Stimulated activated CD4-positive, alpha-beta T cell treated with anti-CD3 and anti-CD28 coated beads, Interleukin-1b, Interleukin-23, amount 100 ng/mL, for 24 hours (primary cell): ENCODE measurements at places on chromosomes 12 and 14.

- peak; percentile 26 for DNase-seq
Observed at GRCh38 chr12:75476071-75476470, 4.5 kb upstream of the GLIPR1 start.

DNA sequence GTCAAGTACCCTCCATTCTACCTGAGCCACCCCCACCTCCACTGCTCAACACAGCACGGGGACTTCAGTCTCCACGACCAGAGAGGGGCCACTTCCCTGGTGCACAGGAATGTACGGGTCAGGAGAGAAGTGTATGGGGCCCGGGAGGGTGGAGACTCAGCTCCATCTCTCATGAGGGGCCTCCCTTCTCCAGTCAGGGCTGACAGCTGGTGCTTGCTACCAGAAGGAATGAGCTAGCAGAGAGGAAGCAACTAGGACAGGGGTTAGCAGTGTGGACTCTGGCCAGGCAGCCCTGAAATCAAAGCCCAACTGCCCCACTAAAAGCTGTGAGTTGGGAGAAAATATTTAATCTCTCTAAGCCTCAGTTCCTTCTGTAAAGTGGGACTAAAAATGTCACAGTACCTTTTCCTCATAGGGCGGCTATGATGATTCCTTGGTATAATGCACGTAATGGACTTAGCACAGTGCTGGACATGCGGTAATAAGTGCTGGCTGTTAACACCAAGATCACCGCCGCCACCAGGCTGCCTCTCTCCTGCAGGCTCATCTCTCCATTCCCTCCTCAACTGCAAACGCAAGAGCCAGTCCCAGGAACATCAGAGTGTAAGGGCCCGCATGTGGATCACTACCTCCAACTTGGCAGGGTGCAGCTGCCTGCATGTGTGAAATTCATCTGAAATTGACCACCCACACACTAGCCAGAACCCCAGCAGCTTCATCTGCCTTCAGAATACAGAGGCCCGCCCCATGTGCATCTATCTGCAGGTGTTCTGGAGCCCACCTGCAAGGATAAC, 14.6 kb downstream of the ACTN1 start:
- no peak for DNase-seq

GRCh38 chr12:107233551-107233950, 140.2 kb upstream of the CRY1 start:
- DNase-seq, result no peak

DNA sequence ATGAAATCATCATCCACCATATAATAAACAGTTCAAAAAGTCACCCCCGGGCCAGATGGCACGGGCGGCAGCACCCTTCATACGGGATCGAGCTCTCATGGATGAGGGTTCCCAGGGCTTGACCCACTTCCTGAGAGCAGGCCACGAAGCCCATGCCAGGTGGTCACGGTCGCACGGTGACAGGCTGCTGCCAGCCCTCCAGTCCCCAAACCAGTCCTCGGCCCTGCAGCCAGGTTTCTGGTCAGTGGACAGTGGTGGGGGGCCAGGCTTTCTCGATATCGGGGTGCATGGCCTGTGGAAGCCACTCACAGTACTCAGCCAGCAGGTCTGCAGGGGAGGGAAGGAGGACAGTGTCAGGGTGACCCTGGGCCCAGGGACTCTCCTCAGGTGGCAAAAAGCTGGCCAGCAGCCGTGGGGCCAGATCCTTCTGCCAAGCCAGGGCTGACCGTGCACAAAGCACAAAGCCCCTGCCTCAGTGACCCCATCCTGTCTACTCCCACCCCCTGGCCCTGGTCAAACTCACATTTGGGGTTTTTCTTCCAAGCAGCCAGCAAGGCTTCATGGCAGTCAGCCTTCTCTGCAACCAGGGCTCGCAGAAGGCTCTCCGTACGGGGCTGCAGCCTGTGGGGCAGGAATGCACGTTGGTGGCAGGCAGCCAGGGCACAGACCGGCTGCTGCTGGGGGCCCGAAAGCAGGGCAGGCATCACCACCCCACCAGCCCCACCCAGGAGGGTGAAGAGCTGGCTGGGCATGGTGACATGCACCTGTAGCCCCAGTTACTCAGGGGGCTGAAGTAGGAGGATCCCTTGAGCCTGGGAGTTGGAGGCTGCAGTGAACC, 33.3 kb upstream of the UBC start:
- DNase-seq, result no peak

DNA sequence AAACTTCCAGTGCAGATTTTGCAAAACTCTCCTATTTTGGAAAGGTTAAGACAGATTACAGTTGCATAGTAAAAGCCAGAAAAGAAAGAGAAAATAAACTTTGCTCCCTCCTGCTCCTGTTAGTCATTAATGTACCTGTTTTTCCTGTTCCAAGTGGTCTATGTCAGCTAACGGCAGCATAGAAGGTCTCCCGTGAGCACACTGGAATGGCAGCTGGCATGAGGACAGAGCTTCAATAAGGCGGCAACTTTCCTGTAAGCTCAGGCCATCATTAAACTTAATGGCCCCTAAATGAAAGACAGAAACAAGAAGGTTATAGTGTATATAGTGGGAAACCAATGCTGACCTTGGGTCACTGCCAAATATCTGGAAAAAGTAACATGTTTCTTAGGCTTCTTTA, 16.0 kb downstream of the EIF2B2 start:
- DNase-seq, result no peak

DNA sequence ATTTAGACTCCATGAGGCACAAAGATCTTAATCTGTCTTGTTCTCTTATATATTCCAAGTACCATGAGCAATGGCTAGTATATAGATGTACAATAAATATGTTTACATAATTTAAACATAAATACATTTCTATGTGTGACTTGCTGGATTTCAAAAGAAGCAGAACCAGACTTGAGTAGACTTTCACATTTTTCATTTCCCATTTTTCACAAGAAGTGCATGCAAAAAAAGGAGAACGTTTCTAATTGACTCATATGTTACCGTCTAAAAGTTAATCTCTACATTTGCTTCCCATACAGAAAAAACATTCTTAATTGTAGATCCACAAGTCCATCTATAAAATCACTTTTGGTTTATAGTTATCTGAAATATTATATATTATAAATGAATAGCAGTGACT, 256.5 kb upstream of the USP15 start:
- DNase-seq, result no peak

- DNase-seq, result no peak
Observed at GRCh38 chr12:130765186-130765659, 49.1 kb upstream of the RIMBP2 start.

GRCh38 chr14:85584481-85584880, 54.5 kb downstream of the FLRT2 start:
- no peak for DNase-seq

GRCh38 chr12:27176765-27177164, 67.3 kb upstream of the STK38L start:
- no peak for DNase-seq

DNA sequence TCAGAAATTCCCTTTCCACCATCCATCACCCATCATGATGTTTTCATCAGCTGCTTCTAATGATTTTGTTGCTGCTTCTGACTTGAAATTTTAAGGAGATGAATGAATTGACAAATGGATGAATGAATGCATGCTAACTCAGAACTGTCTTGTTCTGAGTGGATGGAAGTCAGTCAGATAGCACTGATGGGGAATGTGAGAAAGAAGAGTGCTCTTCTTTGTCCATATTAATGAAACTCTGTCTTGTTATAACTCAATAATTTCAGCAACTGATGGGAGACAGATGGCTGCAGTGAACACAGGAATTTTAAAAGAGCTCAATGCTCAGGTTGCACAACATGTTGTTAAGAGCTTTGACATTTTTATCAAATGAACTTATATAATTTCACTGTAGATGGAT, 422.0 kb downstream of the TRHDE start:
- no peak for DNase-seq

- no peak for DNase-seq
Observed at GRCh38 chr12:111434049-111434448, 28.3 kb downstream of the SH2B3 start.

DNA sequence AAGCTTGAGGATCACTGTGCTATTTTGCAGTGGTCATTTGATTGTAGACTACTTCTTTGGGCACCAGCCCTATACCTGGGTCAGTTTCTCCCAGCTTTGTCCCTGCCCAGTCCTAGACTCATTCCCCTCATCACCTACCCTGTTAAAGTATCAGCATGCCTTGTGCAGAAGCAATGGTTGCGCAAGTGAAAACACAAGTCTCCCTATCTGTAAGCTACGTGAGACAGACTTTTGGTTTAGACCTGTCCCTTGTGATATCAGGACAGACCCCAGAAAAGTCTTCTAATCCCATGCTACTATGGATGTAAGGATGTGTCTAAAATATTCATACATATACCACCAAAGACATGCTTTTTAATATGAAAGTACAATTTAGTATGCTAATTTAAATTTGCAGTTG, 88.8 kb upstream of the ATP2B1 start:
- DNase-seq, result no peak

DNA sequence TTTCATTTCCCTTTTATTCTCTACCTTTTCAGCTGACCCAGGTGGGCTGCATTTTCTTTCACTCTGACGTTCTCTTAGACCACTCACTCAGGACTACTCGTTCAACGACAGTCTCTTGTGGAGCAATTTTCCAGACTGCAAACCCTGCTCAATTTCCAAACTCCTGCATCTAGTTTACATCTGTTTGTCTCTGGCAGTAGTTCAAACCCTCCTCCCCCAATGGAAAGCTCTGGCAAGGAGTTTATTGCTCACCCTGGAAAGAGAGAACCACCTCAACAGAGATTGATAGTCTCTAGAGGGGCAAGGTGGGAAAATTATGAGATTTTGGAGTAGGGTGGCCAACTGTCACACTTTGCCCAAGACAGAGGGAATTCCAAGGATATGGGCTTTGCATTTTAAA, 130.2 kb downstream of the TSHR start:
- DNase-seq, result no peak

GRCh38 chr12:70577283-70577634, 60.0 kb downstream of the PTPRB start:
- DNase-seq, result no peak

GRCh38 chr12:87866578-87867292, 162.5 kb downstream of the C12orf50 start:
- no peak for DNase-seq

DNA sequence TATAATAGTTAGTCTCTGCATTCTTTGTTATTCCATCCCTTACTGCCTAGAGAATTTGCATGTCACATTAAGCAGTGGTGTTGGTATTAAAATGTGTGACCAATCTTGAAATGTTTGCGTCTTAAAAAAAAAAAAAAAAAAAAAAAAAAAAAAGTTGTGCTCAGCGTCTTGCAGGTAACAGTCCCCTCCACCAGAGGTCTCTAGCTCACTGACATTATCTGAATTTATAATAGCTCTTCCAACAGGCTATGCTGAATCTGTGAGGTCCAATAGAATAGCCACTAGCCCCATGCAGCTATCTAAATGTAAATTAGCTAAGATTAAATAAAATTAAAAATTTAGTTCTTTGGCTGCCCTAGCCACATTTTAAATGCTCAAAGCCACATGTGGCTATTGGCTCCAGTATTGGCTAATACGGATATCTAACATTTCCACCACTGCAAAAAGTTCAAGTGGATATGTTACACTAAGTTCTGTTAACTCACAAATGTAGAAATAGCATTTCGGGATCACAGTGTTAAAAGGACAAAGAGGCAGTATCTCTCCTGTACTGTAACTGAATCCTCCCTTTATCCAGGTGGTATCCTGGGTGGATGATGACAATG, 28.7 kb downstream of the NKX2-8 start:
- DNase-seq, result no peak

DNA sequence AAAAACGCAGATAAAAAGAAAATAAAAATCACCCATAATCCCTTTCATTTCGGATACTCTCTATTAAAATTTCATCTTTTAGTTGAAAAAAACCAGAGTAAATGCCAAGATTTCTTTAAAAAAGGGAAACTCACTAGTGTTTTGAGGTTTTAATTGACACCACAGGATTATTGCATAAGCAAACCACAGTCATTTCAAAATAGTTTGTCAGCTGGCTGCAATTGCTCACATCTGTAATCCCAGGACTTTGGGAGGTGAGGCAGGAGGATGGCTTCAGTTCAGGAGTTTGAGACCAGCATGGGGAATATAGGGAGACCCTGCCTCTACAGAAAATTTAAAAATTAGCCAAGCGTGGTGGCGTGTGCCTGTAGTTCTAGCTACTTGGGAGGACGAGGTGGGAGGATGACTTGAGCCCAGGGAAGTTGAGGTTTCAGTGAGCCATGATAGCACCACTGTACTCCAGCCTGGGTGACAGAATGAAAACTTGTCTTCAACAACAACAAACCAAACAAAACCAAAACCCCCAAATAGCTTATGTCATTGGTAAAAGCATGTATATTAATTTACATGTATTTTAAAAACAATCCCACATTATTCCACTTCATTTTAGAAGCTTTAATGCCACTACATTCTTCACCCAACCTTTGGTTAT, 48.8 kb downstream of the SYNE2 start:
- DNase-seq, result no peak

DNA sequence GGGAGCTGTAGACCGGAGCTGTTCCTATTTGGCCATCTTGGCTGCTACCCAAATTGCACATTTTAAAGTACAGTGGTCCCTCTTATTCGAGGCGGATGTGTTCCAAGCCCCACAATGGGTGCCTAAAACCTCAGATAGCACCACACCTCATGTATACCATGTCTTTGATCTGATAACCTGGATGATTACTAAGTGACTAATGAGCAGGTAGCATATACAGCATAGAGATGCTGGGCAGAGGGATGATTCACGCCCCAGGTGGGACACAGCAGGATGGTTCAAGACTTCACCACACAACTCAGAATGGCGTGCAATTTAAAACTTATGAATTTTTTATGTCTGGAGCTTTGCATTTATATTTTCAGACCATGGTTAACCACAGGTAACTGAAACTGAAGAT, 255.0 kb downstream of the AKAP6 start:
- no peak for DNase-seq

GRCh38 chr12:75707983-75708382, 196.6 kb upstream of the KRR1 start:
- DNase-seq, result no peak

DNA sequence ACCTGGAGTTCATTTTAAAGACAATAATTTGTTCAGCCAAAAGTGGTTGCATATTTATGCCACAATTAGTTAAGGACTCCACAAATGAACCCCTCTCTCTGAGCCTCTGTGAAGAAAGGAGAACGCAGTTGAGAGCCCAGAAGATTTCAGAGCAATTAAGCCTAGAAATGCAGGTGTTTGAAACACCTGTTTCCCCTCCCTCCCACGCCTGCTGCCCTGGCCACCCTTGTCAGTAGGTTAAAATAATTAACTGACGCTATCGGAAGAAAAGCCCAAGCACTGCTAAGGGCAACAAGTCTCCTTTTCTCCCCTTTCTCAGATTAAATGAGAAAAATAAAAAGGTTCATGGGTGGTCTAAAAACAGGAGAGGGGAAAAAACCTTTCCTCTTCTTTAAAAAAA, 99.2 kb downstream of the PPM1A start:
- DNase-seq, result no peak

GRCh38 chr14:36284971-36285595, 35.4 kb downstream of the MBIP start:
- no peak for DNase-seq
